Fibroblast of skin of left quadriceps (primary cell): ENCODE measurements at places on chromosomes 5 and 9.

DNA sequence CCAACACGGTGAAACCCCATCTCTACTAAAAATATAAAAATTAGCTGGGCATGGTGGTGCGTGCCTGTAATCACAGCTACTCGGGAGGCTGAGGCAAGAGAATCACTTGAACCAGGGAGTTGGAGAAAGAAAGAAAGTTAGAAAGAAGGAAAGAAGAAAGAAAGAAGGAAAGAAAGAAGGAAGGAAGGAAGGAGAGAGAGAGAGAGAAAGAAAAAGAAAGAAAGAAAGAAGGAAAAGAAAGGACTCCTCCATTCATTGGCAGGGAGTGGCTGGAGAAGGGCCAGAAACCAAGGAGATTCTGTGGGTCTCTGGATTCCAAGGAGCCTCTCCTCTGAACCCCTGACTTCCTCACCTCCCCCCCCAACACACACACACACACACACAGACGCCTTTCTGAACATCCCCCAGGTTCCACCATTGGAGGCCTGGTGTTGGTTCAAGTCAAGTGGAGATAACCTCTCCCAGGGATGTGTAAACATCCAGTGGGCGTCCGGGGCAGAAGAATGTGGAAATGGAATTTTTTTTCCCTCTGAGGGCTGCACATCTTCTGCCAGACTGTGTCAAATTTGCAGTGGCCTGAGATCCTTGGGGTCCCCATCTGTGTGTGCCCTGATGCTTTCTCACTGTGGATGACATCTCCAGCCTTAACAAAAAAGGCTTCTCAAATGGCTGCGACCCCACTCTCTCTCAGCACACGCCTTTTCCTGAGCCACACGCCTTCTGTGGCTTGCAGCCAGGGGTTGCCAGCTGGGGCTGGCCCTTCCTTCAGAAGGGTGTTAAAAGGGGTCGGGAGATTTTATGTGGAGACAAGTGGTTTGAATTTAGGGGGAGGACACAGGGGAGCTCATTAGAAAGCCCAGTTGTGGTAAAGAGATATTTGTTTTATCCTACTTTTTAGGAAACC is 109.3 kb upstream of the HAND1 start:
- DNase-seq: no peak

DNA sequence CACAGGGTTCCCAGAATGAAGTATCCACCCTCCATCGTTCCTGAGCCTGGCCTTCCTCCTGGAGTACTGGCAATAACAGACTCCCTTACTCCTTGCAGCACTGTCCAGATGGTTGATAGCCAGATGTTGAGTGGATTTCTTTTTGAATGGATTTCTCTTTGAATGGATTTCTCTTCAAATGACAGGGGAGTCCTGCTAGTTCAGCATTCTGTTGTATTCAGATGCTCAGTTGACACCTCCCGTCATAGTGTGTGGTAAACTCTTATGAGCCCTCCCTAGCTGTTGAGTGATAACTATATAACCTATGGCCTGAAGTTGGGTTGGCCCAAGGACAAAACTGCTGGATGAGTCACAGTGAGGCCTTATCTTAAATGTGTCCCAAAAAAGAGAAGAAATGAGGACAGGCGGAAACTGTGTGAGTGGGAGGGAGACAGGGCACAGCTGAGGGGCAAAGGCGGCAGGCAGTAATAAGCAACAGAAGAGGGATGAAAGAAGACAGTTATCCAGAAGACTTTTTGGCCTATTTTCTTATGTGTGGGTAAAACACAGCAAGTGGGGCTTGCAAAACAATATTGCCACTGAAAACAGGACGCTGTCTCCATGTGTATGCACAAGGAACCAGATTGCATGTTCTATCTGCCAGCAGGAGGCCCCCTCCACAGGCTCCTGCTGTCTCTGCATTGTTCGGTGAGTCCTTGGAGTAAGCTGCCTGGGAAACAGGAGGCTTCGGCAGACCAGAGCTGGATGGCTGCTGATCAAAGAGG is 209.5 kb upstream of the S1PR3 start:
- DNase-seq: peak; percentile 46

- no peak for DNase-seq
Measured at GRCh38 chr5:13427827-13428557, 516.5 kb downstream of the DNAH5 start.

DNA sequence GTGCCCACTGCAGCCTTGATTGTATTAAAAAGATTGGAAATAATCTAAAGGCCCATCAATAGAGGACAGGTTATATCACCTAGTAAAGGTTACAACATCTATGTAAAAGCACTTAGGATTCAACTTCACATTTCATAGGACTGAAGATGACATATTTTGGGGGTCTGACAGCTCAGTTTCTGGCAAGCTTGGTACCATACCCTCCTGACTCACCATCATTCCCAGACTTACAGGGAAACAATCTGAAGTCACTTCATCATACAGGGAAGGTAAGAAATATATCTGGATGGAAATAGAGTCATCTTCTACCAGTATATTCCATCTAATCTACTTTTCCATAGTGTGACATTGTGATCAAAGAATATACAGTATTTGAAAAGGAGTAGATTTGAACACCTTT is 28.8 kb upstream of the DAB2 start:
- no peak for DNase-seq

GRCh38 chr9:116243708-116244107 is 90.1 kb downstream of the PAPPA start:
- DNase-seq: no peak

- no peak for DNase-seq
Measured at GRCh38 chr5:157987259-157987658, 128.3 kb upstream of the CLINT1 start.

- no peak for DNase-seq
Measured at GRCh38 chr9:105144076-105144475, 100.4 kb upstream of the SLC44A1 start.

- DNase-seq: no peak
Measured at GRCh38 chr9:81622471-81623255, 66.7 kb downstream of the TLE1 start.

- DNase-seq: no peak
Measured at GRCh38 chr9:127347831-127348776, 48.9 kb upstream of the SLC2A8 start.

DNA sequence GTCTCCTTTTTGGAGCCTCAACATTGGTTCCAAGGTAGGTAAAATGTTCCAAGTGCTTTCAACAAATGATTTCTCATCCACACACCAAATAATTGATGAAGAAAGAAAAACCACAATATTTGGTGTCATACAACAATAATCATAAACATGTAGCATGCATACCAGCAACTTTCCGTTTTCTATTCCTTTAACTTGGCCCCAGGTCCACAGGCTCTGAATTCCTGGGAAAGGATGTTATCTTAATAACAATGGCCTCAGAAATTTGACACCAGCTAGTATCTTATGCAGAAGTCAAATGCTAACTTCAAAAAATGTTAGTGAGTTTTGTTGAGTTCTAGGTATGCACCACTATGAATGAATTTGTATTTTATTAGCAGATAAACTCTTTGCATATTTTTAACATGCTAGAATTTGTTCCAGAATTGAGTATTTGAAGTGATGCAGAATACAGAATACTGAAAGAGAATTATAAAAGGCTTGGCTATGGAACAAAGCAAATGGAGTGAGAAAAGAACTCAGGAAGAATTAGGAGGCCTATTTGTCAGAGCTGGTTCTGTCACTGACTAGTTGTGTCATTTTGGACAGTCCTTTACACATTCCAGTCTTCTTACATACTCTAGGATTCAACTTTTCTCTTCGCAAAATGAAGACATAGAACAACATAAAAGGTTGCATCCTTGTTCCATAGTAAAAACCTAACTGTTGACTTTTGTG is 435.3 kb upstream of the TNC start:
- peak; percentile 39 for DNase-seq

DNA sequence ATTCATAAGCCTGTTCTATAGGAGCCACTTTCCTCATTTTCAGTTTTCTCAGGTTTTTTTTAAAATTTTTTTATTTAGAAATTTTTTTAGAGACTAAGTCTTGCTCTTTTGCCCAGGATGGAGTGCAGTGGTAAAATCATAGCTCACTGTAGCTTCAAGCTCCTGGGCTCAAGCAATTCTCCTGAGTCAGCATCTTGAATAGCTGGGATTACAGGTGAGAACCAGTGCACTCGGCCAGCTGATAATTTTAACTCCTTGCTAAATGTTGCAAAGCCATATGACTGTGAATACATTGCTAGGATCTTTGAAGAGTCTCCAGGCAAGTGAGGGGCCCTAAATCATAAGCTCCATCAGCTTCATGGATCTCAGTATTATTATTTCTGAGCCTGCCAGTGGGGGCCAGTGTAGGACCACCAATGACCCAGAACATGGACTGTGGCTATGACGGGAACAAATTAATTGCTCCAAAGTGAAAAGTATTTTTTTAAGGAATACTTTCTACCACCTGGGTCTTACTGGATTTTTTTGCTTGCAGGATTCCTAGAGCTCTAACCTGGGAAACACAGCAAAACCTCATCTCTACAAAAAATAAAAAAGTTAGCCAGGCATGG is 5.7 kb upstream of the GAPVD1 start:
- no peak for DNase-seq

GRCh38 chr9:135990468-135991429 is 29.6 kb upstream of the UBAC1 start:
- DNase-seq: peak; percentile 31

DNA sequence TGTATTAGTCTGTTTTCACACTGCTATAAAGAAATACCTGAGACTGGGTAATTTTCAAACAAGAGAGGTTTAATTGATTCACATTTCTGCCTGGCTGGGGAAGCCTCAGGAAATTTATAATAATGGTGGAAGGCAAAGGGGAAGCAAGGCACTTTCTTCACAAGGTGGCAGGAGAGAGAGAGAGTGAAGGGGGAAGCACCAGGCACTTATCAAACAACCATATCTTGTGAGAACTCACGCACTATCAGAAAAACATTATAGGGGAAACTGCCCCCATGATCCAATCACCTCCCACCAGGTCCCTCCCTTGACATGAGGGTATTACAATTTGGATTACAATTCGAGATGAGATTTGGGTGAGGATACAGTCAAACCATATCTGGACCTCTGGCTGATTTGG is 34.7 kb downstream of the ADRB2 start:
- DNase-seq: no peak

DNA sequence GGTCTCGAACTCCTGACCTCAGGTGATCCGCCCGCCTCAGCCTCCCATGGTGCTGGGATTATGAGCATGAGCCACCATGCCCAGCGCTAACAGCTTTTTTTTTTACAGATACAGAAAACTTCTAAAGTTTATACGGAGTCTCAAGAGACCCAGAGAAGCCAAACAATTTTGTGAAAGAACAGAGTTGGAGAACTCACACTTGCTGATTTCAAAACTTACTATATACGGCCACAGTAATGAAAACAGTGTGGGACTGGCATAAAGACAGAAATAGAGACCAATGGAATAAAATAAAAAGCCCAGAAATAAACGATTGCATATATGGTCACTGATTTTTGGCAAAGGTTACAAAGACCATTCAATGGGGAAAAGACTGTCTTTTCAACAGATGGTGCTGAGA is 85.6 kb upstream of the CACNA1B start:
- no peak for DNase-seq

DNA sequence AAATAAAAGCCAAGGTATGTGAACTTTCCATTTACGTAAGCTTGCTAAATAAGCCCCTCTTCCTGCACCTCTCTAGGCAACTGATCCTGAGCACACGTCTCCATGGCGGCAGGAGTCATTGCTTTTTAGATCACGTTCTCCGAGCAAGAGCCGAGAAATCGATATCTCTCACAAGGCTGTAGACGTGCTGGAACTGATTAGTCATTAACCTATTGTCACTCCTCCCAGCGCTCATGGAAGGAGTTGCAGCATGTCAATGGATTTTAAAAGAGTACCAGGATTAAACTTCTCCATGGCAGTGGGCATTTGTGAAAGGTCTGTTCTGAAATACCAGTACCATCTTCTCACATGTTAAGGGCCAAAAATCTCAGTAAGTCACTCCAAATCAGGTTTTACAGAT is 4.7 kb upstream of the ADCY2 start:
- DNase-seq: no peak

DNA sequence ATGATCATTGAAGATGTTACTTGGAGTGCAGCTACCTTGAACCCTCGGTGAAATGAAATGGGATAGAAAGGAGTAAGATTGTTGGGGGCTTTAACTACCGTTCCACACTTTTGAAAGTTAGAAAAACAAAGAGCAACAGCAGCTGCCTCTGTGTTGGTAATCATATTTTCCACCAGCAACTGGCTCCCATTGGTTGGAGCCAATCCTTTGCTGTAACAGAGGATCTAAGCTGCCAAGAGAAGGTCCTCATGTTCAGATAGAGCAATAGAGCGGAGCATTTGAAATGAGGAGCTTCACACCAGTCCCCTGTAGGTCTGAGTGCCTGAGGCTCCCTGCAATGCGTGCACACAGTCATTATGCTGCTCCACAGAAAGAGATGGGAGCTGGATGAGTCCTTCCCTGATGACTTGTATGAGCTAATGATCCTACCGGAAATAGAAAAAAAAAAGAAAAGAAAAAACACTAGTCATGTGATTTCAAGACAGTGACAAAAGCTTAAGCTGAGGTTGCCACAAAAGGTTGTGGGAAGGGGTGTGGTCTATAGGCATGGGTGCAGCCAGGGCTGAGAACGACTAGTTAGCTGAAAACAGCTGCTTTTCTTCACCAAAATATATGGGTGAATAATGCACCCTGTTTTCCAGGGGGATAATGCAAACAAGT is 300.7 kb downstream of the MLLT3 start:
- no peak for DNase-seq

DNA sequence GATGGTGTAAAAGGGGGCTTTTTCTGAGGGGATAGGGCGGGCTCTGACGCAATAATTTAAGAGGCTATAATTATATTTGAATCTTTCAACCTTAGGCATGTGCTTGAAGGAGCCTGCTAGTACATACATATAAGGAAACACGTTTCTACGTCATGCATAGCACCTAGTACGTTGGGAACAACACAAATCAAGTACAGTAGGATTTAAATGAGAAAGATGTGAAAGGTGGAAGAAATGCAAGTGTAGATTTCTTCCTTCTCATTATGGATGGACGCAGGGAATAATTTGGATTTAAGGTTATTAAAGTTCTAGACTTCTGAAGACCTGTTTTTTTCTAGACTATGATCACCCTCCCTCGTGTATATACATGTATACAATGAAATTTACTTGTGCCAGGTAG is 927 bp upstream of the CDO1 start:
- no peak for DNase-seq

GRCh38 chr9:115880221-115880885 is 273.2 kb upstream of the PAPPA start:
- no peak for DNase-seq

DNA sequence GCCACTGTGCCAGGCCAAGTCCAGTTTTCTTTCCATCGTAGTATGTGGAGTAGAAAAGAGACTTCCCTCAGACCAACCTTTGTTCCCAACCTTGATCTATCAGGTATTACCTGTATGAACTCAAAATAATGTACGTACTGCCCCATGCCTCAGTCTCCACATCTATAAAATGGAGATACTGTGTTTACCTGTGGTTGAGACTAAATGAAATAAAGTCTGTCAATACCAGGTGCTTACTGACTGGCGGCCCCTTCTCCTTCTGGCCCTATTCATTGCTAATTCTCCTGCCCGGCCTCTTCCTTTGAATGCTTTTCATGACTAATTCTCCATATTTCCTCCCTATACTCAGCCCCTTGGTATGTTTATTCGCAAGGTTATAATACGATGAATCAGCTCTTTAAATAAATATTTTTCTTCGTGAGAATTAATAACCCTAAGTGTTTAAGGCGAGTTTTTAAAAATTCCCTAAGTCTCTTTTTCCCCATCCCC is 89.6 kb upstream of the BASP1 start:
- DNase-seq: peak; percentile 77
